ENCODE measurements at places on chromosomes 1 and 21. TPM values are rescaled to one million over a fixed set of nuclear protein-coding genes. Genes with fewer than 3 reads are reported as not detected.

Gene MLLT11
- 22.1 TPM for total RNA-seq

Gene GCSAML
- not detected for total RNA-seq

Gene RGSL1
- total RNA-seq, result not detected

Gene PHLDA3
- 55.5 TPM for total RNA-seq

Gene ZSCAN20
- 5.2 TPM for total RNA-seq

Gene TNFRSF4
- total RNA-seq, result 0.19 TPM

Gene SLC9C2
- not detected for total RNA-seq

Gene PTPN22
- total RNA-seq, result not detected

DNA sequence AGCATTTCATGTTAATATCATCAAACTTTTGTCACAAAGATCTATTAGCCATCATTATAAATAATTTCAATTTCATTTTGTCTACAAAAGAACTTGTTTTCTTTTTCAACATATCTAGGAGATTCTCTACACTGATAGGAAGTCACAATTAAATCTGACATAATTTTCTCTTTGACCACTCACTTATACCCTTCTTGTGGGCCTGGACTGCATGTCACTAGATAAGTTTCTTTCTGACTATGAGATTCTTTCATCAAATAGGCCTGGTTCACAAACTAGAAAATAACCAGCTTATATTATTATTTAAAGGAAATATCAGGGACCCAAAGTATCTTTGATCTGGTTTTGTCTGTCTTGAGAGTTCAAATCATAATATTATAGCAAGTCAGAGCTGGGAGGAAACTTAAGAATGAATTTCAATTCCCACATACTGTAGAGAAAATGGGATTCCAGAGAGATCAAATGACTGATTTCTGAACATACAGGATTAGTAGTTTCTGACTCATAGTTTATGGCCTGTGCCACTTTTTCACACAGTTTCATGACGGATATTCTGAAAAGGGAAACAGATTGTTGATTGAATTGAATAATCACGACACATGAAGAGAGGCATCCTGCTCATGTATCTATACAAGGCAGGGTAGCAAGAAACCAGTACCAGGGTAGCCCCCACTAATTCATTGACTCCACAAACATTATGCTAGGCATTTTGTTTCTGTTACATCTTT lies 355.8 kb downstream of the GPATCH2 start:
- no peaks in the 10 kb centered on the region for H3K27me3 ChIP-seq
- no peak overlapping the region for H3K4me3 ChIP-seq
- H3K27ac ChIP-seq, result peak overlapping the region; percentile 78
- peaks cover 24% of the 10 kb centered on the region for H3K4me1 ChIP-seq

GRCh38 chr1:26021647-26022403 lies at the start of gene EXTL1:
Gene EXTL1, plus strand, starts transcription at chr1:26021775. Its CDS starts 872 bp downstream, at chr1:26022647.
- no peaks in the 10 kb centered on the region for H3K27me3 ChIP-seq
- no peak within 1 kb of the TSS for H3K27ac ChIP-seq
- no peak for DNase-seq
- no peaks in the 10 kb centered on the region for H3K36me3 ChIP-seq
- peaks cover 33% of the 10 kb centered on the region for H3K4me1 ChIP-seq

DNA sequence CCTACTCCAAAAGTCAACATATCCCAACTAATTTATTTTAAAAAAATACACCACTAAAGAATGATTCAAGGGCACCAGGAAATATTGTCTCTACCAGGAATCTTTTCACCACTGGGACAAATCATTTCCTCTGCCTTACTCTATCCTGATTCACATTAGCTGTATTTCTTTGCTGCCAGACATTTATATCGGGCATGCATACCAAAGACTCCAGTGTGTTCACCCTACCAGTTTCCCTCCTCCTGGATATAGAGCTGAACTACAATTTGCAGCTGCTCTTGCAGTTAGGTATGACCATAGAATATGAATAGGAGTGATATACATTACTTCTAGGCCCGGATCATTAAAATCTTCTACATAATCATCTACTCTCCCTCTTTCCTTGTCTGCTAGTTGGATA lies 7.6 kb downstream of the KCNJ6 start:
- H3K36me3 ChIP-seq, result no peaks in the 10 kb centered on the region
- H3K4me1 ChIP-seq, result peaks cover 20% of the 10 kb centered on the region
- H3K27me3 ChIP-seq, result no peaks in the 10 kb centered on the region
- no peak overlapping the region for H3K27ac ChIP-seq
- no peak overlapping the region for H3K4me3 ChIP-seq

DNA sequence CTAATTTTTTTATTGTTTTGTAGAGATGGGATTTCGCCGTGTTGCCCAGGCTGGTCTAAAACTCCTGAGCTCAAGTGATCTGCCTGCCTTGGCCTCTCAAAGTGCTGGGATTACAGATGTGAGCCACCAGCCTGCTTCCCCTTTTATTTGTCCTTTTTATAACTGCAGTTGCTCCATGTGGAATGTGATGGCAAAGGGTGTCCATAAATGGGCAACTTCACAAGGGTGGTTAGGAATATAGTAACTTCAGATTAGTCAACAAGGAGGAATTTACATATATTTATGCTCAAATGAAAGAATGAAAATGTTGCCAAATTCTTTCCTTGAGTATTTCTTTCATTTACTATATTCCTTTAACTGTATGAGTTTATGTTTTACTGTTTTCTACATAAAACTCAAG lies 182.9 kb downstream of the BACH1 start:
- H3K4me1 ChIP-seq, result peaks cover 31% of the 10 kb centered on the region
- no peaks in the 10 kb centered on the region for H3K36me3 ChIP-seq
- no peaks in the 10 kb centered on the region for H3K27me3 ChIP-seq
- no peak overlapping the region for H3K4me3 ChIP-seq
- H3K27ac ChIP-seq, result no peak overlapping the region
- DNase-seq, result no peak

DNA sequence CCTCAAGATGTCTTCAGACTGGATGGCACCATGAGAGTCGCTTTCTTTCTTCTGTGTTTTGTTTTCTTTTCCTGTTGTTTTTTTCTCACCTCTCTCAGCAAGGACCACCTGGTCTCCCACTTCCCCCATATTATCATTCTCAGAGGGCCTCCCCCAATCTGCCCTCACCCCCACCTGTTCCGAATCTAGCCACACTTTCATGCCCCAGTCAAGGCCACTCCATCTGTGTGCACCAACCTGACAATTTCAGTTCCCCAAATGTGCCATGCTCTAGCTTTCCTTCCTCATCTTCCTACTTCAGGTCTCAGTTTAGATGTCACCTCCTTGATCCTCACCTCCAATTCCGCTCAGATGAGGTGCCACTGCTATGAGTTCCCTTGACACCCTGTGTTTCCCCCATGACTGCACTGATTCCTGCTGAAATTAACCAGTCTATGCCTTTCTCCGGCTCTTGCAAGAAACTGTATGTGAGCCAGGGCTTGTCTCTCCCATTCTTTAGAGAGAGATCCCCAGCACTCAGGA lies 146.2 kb downstream of the PLPP3 start:
- H3K27me3 ChIP-seq, result no peaks in the 10 kb centered on the region
- no peak overlapping the region for H3K4me3 ChIP-seq
- peaks cover 22% of the 10 kb centered on the region for H3K4me1 ChIP-seq
- no peaks in the 10 kb centered on the region for H3K36me3 ChIP-seq

DNA sequence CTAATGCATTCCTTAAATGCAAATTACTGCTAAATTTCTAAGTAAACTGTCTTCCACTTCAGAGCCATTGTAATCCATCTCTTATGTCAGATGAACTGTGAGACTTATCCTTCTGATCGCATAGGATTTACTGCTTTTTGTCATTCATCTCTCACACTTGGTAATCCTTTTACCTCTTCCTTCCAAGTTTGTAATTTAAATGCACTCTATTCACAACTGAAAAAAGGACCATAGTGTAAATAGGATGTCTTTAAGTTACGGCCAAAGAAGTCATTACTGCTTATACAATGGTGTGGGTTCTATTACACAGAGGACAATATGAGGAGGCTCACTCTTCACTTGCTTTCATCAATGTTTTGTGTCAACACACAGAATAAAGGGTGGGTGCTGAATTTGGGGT lies 393.3 kb downstream of the PTBP2 start:
- peaks cover 8% of the 10 kb centered on the region for H3K36me3 ChIP-seq
- no peaks in the 10 kb centered on the region for H3K4me1 ChIP-seq
- H3K27ac ChIP-seq, result no peak overlapping the region
- H3K4me3 ChIP-seq, result no peak overlapping the region

- no peak for DNase-seq
- no peak overlapping the region for H3K4me3 ChIP-seq
- H3K4me1 ChIP-seq, result no peaks in the 10 kb centered on the region
- peaks cover 2% of the 10 kb centered on the region for H3K27me3 ChIP-seq
- H3K36me3 ChIP-seq, result no peaks in the 10 kb centered on the region
Measured at GRCh38 chr1:29607236-29607635, 370.9 kb downstream of the PTPRU start.

DNA sequence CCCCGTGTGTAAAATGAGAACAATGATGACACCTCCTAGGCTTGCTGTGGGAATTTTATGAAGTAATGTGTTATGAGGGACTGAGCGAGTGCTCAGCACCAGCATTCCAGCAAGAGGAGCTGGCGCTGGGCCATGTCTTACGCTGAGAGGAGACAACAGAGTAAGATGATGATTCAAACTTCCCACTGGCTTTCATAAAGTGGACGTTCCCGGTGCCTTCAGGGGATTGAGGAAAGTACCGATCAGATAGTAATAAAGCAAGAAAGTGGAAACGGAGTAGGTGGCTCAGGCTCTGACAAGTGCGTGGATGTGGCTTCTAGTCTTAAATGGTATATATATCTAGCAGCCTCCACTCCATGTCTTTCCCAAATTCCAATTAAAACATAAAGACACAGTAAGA lies 23.8 kb downstream of the EPHA10 start:
- H3K4me3 ChIP-seq, result no peak overlapping the region
- DNase-seq, result no peak
- H3K4me1 ChIP-seq, result no peaks in the 10 kb centered on the region
- peaks cover 21% of the 10 kb centered on the region for H3K27me3 ChIP-seq
- no peak overlapping the region for H3K27ac ChIP-seq

- peak; percentile 93 for DNase-seq
- H3K27me3 ChIP-seq, result peaks cover 6% of the 10 kb centered on the region
- no peaks in the 10 kb centered on the region for H3K36me3 ChIP-seq
Measured at GRCh38 chr21:34889676-34890469, 159.2 kb downstream of the RUNX1 start.

DNA sequence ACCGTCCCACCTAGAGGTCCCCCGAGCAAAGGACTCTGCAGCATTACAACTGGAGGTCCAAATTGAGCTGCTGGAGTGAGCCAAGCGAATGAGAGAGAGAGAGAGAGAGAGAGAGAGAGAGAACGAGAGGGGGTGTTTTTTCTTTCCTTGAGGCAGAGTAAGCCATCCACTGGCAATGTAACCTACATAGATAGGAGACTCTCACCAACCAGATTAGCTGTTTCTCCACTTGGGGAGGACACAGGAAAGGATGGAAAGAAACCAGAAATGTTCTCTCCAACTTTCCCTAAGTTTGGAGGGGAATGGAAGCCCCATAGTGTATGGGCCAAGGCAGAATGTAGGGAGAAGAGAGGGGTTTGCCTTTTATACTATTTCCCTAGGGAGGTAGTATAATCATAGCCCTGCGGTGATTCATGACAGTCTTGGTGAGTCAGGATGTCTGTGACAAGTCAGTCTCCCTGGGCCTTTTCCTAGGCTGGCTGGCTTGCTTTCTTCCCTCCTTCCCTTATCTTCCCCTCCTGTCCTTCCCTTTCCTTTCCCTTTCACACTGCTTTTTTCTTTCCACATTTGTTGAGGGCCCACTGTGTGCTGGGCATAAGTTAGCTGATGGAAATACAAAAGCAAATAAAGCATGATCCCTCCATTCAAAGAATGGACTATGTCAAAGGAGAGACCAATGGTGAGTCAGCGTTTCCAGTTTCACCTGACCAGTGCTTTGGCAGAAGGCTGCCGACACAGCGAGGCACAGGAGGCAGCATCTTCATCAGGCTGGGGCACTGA lies 7.1 kb downstream of the FNDC7 start:
- H3K27ac ChIP-seq, result peak overlapping the region; percentile 66
- no peak for DNase-seq
- peaks cover 13% of the 10 kb centered on the region for H3K4me1 ChIP-seq
- no peaks in the 10 kb centered on the region for H3K36me3 ChIP-seq

- H3K27me3 ChIP-seq, result no peaks in the 10 kb centered on the region
- H3K27ac ChIP-seq, result peak overlapping the region; percentile 40
- H3K4me1 ChIP-seq, result peaks cover 25% of the 10 kb centered on the region
- DNase-seq, result no peak
Measured at GRCh38 chr1:27318596-27318995, 3.4 kb upstream of the TMEM222 start.

GRCh38 chr1:166164995-166165660 lies 1.7 kb downstream of the FAM78B start:
- no peaks in the 10 kb centered on the region for H3K36me3 ChIP-seq
- peaks cover 49% of the 10 kb centered on the region for H3K27me3 ChIP-seq
- H3K27ac ChIP-seq, result no peak overlapping the region
- peak overlapping the region; percentile 68 for H3K4me3 ChIP-seq
- DNase-seq, result no peak

GRCh38 chr21:44891631-44892031 lies 18.1 kb upstream of the PTTG1IP start:
- no peak for DNase-seq
- H3K27me3 ChIP-seq, result peaks cover 7% of the 10 kb centered on the region
- no peak overlapping the region for H3K27ac ChIP-seq
- no peak overlapping the region for H3K4me3 ChIP-seq
- H3K4me1 ChIP-seq, result no peaks in the 10 kb centered on the region

- DNase-seq, result no peak
- H3K27me3 ChIP-seq, result no peaks in the 10 kb centered on the region
- peaks cover 17% of the 10 kb centered on the region for H3K4me1 ChIP-seq
- H3K27ac ChIP-seq, result no peak overlapping the region
- peaks cover 2% of the 10 kb centered on the region for H3K36me3 ChIP-seq
Measured at GRCh38 chr1:84294751-84295150, 6.8 kb upstream of the SAMD13 start.

GRCh38 chr1:119815361-119815760 lies 4.1 kb upstream of the REG4 start:
- DNase-seq, result no peak
- no peaks in the 10 kb centered on the region for H3K4me1 ChIP-seq
- peaks cover 73% of the 10 kb centered on the region for H3K27me3 ChIP-seq
- no peak overlapping the region for H3K4me3 ChIP-seq

DNA sequence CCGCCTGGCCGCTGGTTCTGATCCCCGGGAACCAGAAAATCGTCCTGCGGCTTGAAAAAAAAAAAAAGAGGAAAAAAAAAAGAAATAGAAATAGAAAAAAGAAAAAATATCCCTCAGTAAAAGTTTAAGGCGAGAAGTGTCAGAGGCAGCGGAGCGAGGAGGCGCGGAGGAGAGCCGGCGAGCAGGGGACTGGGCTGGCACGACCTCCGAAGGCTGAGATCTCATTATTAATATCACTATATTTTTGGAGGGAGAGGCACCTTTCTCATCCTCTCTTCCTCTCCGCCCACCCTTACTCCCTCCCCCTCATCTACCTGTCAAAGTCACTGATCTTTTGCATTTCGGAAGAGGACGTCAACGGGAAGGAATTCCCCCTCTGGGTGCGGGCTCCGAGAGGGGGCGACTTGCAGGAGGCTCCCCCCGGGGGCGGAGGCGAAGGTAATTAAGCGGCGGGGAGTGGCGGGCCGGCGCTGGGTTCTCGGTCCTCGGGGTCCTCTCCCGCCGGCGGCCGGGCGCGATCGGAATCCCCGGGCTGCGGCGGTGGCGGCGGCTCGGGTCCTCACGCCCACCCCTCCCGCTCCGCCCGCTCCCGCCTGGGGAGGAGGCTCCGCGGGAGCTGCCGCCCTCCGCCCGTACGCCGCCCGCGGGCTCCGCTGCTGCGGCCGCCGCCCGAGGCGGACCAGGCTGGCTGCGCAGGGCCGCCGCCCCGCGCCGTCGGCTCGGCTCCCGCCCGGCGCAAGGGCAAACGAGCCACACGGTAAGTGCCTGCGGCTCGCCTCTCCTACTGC lies at the start of gene NTNG1:
NTNG1 (plus strand) TSS at position 337 of the 788 bp plus-strand sequence.
- DNase-seq, result no peak
- H3K36me3 ChIP-seq, result no peaks in the 10 kb centered on the region
- peaks cover 19% of the 10 kb centered on the region for H3K4me1 ChIP-seq
- peaks cover 48% of the 10 kb centered on the region for H3K27me3 ChIP-seq
- peak within 1 kb of the TSS; percentile 81 for H3K4me3 ChIP-seq

Measured in osteocyte (in vitro differentiated cells).